ENCODE measurements at places on chromosomes 12 and 14. TPM values are rescaled to one million over a fixed set of nuclear protein-coding genes. Genes with fewer than 3 reads are reported as not detected.

The AMIGO2 gene
- total RNA-seq: 57.8 TPM

The DYNLL1 gene
- total RNA-seq: 418 TPM

The TMEM132C gene
- total RNA-seq: 10.6 TPM

The KRT80 gene
- 0.77 TPM for total RNA-seq

The GLT1D1 gene
- 1.8 TPM for total RNA-seq

The INHBC gene
- total RNA-seq: 1.8 TPM

The TGFB3 gene
- total RNA-seq: 30.5 TPM

The MYF5 gene
- total RNA-seq: not detected

The NR1H4 gene
- 27.8 TPM for total RNA-seq

The MYH6 gene
- not detected for total RNA-seq

Data from hepatocyte (in vitro differentiated cells).